Endothelial cell (in vitro differentiated cells): ENCODE measurements at places on chromosomes 2 and 18. TPM values are rescaled to one million over a fixed set of nuclear protein-coding genes. Genes with fewer than 3 reads are reported as not detected.

- DNase-seq: no peak
Observed at GRCh38 chr2:31903109-31903780, 107.6 kb downstream of the MEMO1 start.

GRCh38 chr2:36889795-36890194 is 76.5 kb downstream of the STRN start:
- no peak for DNase-seq

DNA sequence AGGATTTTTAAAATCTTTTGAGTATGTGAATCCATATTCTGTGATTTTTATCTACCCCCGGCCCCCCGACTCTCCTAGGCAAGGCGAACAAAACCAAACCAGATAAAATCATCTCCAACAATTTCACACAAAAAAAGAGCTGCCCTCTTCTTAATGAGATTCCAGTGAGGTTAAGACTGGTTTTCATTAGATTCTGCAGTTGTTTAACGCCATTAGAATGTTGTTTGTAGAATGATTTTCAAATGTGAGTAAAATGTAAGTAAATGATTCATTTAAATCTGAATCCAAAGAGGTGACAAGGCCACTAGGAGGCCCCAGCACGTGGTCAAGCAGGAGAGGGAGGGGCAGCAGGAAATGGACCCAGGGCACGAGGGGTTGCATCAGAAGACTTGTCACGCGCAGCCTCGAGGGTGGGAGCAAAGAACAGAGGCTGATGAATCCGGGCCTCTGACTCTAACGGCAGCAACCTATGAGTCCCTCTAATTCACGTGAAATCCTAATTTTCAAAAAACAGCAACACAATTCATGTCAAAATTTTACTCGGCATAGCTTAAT is 24.3 kb upstream of the KLHL29 start:
- no peak for DNase-seq

GRCh38 chr2:31142110-31142509 is 3.9 kb upstream of the GALNT14 start:
- DNase-seq: no peak

GRCh38 chr2:152505495-152505906 is 170.5 kb downstream of the FMNL2 start:
- DNase-seq: no peak

The ACMSD gene
- total RNA-seq: not detected

- no peak for DNase-seq
Observed at GRCh38 chr2:140737006-140737405, 1393.8 kb downstream of the LRP1B start.

DNA sequence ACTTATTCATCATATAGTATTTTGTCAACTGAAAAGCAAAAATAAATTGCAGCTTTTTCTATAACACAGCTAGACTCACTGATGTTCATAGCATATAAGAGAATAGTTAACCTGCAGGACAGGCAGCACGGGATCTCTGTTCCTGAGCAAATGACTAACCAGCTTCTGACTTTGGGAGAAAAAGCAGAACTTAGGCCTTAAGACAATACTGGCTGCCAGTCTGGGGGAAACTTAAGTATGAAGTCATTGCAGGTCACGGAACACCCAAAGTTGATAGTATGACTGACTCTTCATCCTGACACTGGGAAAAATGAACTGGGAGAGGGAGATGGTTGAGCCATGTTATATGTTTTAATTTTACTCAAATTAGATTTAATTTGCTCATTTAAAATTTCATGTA is 113.0 kb downstream of the DPP4 start:
- DNase-seq: no peak

- DNase-seq: no peak
Observed at GRCh38 chr2:66960161-66960560, 437.0 kb upstream of the ETAA1 start.

DNA sequence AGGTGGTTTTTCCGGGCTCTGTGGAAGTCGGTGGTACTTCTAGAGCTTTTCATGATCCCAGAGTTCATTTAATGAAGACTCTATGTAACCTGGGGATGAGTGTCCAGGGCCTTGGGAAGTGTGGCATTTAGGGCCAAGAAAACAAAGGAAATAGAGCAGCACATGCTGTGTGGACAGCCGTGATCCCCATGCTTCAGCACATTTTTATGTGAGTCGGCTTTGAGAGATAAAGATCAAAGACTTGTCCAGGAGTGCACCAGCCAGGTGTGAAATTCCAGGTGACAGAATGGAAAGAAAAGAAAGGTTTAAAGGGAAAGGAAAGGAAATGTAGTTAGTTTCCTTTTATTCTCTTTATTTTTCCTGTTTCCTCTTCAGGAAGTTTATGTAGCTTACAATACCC is 258.0 kb upstream of the NRP2 start:
- DNase-seq: peak; percentile 5

DNA sequence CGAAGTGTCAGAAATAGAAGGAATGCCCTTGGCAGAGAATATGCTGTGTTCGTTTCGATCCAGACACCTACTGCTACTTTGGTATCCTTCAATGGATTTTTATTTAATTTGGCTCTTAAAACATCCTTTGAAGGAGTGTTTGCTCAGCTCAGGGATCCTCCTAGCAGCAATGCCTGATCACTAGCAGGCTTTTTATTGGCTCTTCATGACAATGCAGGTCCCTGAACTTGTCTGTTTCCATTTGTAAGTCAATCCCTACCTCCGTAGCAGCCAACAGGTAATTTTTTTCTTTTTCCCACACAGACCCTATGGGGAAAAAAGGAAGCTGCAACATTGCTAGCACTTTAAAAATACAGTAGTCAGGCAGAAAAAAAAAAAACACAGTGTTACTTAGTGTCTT is 366.2 kb upstream of the LRRTM1 start:
- DNase-seq: no peak

GRCh38 chr2:185208261-185208660 is 530.3 kb upstream of the FSIP2 start:
- DNase-seq: peak; percentile 56

GRCh38 chr18:46366201-46366600 is 262.0 kb downstream of the HAUS1 start:
- no peak for DNase-seq

DNA sequence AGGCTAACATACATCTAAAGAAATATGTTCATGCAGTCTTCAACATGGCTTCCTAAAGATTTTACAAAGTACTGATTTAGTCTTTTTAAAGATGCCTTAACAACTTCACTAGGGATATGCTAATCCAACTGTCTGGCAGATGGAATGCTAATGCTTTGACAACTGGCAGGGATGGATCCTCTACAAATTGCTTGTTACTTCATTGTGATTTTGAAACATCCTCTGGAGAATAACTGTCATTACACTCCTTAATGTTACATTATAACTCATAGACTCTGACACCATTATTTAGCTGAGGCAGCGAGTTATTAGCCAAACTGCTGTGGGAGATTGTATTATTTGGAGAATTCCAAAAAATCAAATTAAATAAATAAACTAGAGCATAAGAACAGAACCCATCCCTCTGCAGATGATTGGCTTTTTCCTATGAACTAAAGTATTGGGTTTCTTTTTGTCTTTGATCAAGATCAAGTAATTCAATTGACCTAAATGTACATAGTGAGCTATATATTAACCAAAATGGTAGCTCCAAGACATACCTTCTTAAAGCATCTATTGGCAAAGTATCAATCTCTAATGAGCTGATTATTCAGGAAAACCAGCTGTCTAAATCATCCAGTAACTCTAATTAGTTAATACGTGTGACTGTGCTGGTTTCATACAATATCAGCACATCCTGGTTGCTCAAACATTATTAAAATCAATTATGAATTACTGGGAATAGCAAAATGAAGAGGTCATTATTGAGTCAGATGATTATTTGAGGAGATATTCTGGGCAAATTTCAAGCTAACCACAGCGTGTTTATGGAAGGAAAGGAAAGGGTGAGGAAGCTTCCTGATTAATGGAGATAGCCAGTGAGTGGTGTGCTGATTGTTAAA is 321.3 kb upstream of the TFPI start:
- DNase-seq: no peak

- no peak for DNase-seq
Observed at GRCh38 chr2:239021651-239022436, 174.0 kb downstream of the TWIST2 start.

The LOXHD1 gene
- 0.23 TPM for total RNA-seq
